ENCODE measurements at places on chromosomes 7 and 10. TPM values are rescaled to one million over a fixed set of nuclear protein-coding genes. Genes with fewer than 3 reads are reported as not detected.

LAMTOR4 gene
- 193 TPM for total RNA-seq

ARMC10 gene
- 34.8 TPM for total RNA-seq

TUBB8 gene
- total RNA-seq: not detected

TEX36 gene
- total RNA-seq: not detected

WDR86 gene
- total RNA-seq: 6.7 TPM

NYAP1 gene
- 1.8 TPM for total RNA-seq

OR2A1 gene
- under 0.01 TPM for total RNA-seq

GCC1 gene
- total RNA-seq: 15.1 TPM

ADRB1 gene
- 0.17 TPM for total RNA-seq

GGCT gene
- total RNA-seq: 28.4 TPM

EGR2 gene
- total RNA-seq: not detected

TMEM178B gene
- under 0.01 TPM for total RNA-seq

FXYD4 gene
- total RNA-seq: not detected

TAC1 gene
- total RNA-seq: not detected

FAM237B gene
- total RNA-seq: not detected

NPFFR1 gene
- total RNA-seq: not detected
